ENCODE measurements at places on chromosomes 1 and 21.

- DNase-seq, result no peak
These were observed 23.4 kb upstream of the BRDT start for GRCh38 chr1:91925644-91926435.

- no peak for DNase-seq
These were observed 324.9 kb upstream of the DAB1 start for GRCh38 chr1:57748719-57749118.

GRCh38 chr1:223339861-223340260 lies 24.1 kb downstream of the SUSD4 start:
- DNase-seq, result no peak

DNA sequence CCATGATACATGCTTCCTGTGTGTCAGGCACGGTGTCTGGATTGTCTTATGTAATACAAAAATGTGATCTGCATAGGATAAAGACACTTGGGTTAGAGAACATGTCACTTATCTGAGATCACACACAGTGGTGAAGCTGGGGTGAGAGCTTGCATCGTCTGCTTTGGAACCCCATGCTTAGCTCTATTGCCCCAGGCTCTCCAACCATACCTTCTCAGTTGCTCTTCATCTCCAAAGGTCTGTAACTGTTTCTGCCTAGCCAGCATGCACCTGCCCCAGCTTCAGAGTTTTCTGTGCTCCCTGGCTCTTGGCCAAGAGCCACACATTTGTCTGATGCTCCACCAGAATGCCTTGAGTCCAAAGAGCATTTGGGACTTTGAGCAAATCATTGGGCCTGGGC lies 93.9 kb upstream of the COG2 start:
- DNase-seq, result no peak

DNA sequence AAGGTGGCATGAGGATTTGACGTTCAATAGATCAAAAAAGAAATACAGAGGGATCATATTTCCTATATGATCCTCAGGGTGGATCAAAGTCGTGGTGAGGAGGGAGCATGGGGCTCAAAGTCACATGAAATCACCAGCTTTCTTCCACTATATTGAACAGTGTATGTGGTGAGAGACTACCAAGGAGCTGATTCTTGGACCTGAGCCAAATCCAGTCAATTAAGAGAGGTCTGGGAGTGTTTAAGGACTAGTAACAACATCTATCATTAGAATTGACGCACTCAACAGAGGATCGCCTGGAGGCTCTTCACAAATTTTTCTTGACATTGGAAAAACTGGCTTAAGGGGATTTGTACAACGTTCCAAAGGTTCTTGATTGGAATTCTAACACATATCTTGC lies 267.7 kb upstream of the PROX1 start:
- DNase-seq, result no peak
